Kasumi-1 (cell line): ENCODE measurements at places on chromosomes 12 and 14.

- no peak for DNase-seq
These were observed 38.0 kb downstream of the TMEM63C start for GRCh38 chr14:77219591-77219990.

DNA sequence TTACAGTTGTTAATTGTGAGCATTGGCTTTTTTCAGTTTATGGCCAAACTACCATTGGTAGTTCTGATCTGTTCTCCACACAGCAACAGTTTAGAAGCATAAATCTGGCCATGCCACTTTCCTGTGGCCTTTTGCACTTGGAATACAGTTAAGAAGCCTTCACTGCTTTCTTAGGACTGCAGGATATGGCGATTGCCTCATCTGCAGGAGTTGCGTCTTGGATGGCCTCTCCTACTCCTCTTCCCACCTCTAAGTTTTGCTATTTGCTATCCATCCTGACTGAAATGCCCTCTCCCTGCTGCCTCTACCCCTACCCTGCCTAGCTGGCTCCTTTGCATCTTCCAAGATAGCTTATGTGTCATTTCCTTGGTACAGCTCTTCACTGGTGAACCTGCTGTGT lies 12.8 kb upstream of the BMAL2 start:
- DNase-seq, result no peak

DNA sequence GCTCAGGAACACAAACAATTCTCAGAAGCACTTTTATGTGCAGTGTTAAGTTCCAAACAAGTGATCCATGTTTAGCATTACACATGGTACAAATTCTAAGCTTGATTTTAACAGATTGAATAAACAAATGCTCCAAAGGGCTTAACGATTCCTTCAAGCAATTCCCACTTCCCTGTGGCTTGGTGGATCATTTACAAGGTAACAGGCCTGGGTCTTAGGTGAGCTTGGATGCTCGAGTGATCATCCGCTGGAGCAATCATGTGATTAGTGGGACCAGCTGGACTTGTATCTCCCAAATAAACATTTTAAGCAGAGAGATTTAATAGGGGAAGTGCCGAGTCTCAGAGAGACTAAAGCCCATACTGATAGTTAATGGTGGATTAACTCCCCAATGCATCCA lies 70.7 kb downstream of the CALM1 start:
- no peak for DNase-seq

- no peak for DNase-seq
These were observed at the start of gene LGALS3 for GRCh38 chr14:55129086-55129427. TSS of gene LGALS3 (plus strand) at chr14:55129252. CDS start at chr14:55137374, 8,122 bp downstream.

GRCh38 chr14:97039717-97040363 lies 242.7 kb downstream of the VRK1 start:
- no peak for DNase-seq

DNA sequence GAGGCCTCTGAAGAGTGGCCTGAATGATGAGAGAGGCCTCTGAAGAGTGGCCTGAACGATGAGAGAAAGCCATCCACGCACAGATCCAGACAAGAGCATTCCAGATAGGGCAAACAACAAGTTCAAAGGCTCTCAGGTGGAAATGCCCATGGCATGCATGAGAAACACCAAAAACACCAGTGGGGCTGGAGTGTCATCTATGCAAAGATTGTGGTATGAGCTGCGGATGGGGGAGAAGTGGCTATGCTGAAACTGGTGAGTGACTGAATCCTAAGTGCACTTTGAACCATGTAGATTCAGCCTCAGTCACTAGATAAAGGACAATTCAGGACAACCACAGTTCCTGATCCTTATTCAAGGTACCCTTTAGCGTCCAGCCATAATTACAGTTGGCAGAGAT lies 79.4 kb upstream of the GZMB start:
- no peak for DNase-seq

DNA sequence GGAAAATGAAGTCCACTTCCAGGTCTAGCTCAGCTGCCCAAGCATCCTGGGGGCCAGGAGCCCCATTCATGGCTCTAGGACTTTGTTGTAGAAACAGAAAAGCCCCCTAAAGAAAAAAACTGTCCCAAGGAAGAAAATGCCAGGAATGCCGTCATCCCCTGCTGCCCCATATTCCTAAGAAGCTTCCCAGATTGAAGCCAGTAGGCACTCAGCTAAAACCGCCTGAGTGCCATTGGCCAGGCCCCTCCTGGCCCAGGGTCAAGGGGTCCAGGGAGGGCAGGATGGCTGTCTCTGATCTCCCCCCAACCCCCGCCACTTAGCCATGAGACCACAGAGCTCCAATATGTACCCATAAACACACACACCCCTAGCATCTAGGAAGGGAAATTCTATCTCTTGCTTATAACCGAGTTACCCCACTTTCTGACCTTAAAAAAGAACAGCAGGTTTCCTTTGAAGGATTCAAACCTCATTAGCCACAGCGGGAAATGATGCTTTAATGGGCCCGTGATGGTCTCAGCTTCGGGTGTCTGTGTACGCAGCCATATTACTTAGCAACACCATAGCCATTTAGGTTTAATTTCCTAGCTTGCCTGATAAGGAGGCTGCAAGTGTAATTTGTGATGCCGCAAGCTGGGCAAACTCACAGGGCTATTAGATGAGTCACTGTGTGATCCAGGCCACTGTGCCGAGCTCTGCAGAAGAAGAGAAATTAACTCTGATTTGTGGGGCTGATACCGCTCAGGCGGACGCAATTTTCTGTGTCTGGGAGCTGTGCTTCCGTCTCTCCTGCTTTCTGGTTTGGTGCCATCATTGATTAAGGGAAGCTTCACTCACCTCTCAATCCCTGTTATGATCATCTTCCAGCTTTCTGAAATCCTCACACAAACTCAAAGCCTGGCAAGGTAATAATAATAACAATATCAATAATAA lies 84.2 kb downstream of the GCH1 start:
- DNase-seq, result no peak

GRCh38 chr14:102197317-102197853 lies 57.7 kb downstream of the WDR20 start:
- DNase-seq, result no peak

DNA sequence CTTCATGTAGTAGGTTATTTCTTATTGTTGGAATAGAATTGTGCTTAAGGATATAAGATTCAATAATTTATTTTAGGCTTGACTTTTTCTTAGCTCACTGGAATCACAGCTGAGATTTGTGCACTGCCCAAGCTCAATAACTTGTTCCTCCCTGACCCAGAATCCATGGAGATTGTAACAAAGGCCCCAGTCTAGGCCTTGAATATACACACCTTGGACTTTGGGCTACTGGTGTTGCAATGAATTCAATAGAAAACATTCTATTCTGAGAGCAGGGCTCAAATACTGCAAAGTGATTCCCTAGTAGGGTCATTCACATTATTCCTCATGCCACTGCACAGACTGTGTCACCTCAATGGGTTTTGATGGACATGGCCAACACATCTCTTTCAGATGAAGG lies 352.4 kb downstream of the GALC start:
- DNase-seq, result no peak

GRCh38 chr14:73418227-73418626 lies 40.1 kb downstream of the NUMB start:
- no peak for DNase-seq

GRCh38 chr12:52207895-52208294 lies 16.1 kb upstream of the KRT80 start:
- no peak for DNase-seq

DNA sequence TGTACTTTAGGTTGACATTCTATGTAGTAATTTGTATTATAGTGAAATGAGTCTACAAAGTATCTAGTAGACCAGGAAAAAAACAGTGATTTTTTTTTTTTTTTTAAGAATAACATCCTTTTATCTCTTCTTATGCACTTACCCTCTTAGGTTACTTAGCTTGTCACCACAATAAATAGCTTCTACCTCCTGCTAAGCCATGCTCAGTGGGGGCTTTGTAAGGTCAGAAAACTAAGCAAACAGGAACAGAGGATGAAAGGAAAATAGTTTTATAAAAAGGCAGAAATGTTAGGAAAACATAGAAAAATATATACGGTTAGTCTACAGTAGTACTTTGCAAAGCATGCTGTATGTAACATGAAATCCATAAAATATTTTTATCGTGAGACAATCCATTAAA lies 385.3 kb upstream of the ATXN7L3B start:
- no peak for DNase-seq

DNA sequence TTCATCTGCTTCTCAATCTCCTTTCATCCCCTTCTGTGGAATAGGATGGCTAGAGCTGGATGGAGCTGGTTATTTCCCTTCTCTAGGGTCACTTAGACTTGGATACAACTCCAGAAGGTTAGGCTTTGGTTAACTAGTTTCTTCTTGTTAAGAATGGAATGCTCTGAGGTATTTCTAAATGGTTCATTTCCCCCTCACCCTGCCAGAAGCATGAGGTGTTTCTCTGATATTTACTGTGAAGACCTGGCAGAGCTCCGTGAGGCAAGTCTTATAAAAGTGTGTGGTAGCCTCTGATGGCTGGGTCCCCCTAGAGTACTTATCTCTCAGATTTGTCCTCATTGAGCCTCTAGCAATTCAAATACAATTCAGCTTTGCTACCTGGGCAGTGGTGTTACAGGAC lies 207.9 kb downstream of the SLC16A7 start:
- DNase-seq, result no peak

DNA sequence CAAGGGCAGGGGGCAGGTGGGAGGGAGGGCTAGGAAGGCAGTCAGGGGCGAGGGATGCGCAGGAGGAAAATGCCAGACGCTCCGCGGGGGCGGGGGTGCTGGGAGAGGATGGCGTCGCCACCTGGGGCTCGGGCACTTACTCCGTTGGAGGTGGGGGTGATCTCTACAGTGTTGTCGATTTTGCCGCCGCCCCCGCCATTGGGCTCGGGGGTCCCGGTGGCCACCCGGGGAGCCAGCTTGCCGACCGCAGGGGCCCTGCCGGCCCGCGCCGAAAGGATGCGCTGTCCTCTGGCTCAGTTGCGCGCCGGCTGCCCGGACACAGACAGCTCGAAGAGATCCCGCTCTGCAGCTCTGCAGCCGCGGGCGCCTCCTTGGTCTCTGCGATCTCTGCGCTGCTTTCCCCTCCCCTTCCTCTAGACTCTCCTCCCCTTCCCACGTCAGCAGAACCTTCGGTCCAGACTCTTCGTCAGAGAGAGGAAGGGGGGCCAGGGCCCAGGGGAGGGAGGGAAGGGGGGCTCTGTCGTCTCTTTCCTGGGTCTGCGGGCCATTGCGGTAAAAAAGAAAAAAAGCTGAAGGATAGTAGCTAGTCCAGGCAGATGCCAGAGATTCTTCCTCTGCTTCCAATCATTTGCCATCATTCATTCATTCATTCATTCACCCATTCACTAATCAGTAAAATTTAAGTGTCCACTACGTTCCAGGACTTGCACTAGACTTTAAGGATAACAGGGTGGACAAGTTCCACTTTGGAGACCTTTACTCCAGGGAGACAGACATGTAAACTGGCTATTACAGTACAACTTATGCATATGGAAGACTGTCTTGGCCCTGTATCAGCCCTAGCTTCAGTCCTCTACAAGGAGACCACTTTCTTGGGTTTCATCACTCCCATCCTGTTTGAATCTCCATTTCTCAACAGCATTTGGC lies at the start of gene SLC22A17:
Gene SLC22A17 (minus strand): TSS at position 382 of the 927 bp plus-strand sequence.
- DNase-seq, result peak; percentile 26

DNA sequence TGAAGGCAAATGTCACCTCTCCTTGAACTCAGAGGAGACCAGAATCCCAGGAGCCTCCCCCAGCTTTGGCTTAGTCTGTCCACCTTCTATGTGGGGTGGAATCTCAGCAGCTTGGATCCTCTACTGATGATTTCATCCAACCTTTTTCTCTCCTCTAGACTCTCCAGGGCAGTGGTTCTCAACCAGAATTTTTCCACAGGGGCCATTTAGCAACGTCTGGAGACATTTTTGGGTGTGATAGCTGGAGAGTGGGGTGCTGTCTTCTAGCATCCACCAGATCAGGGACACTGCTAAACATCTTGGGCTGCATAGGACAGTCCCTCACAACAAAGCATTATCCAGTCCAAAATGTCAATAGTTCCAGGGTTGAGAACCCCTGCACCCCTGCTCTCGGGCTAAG lies 4.4 kb upstream of the DDX23 start:
- no peak for DNase-seq

DNA sequence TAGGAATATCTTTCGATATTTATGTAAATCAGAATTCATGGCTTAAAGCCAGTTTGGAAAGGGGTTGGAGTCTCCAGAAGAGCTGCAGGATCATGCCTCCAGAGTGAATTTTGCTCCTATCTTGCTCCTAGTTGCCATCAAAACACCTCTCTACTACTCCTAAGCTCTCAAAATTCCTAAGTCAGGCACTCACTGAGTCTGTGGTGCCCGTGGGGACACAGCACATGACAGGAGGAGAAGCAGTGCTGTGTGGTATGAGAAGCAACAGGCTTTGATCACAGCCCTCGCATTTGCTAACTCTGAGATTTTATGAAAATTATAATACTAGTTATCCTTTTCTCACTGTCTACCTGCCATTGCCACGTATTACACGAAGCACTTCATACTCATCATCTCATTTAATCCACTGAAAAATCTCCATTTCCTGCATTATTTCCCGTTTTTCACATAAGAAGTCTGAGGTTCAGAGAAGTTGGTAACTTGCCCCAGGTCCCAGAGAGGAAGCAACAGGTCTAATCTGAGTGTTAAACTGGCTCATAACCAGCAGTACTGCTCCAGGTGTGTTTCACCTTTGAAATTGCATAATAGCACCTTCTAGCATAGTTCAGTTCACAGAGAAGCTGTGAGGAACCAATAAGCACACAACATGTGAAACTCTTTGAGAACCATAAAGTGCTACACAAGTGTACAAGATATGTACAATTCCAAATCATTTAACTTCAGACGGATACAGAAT lies 33.1 kb upstream of the SLC35F4 start:
- DNase-seq, result no peak

DNA sequence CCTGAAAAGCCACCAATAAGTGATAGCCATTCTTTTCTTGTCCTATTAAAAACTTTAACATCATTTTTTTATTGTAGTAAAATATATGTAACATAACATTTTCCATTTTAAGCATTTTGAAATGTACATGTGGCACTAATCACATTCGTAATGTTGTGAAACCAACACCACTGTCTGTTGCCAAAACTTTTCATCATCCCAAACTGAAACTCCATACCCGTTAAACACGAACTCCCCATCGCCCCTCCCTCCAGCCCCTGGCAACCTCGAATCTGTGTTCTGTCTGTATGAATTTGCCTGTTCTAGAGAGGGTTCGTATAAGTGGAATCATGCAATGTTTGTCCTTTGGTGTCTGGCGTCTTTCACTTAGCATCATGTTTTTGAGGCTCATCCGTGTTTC lies 75.9 kb downstream of the CCDC92 start:
- no peak for DNase-seq

DNA sequence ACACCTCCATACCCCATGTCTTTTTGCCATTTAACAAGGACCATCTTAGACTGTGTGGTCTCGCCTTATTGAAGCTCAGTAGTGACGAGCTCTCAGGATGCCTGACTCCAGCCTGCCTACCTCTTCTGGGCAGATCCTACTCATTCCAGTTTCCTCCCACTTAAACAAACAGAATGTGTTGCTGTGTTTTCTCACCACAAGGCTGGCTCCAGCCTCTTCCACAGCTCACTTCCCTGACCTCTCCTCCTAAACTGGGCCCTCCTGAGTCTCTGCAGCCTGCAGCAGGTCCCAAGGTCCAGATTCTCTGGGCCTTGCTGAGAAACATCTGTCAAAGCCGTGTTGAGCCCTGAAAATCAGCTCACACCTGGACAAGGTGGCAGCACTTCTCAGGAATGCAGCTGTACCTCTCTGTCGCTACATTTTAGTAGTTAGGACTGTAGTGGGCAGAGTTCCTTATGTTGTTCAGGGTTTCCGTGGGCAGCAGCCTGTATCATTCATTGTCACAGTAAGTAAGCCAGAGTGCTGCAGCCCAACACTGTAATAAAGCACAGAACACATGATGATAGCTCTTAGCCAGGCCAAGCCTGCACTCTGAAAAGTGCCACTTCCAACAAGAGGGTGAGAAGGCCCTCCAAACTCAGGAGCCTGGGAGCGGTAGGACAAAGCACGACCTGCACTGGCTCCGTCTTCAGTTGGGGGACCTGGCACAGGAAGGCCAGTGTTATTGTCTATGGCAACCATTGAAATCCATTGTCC lies 68.5 kb downstream of the NKX2-1 start:
- DNase-seq, result no peak
